Stimulated activated CD8-positive, alpha-beta memory T cell treated with anti-CD3 and anti-CD28 coated beads, Interleukin-2, amount 100 ng/mL, for 1 hour (primary cell): ENCODE measurements at places on chromosomes 5 and 9.

DNA sequence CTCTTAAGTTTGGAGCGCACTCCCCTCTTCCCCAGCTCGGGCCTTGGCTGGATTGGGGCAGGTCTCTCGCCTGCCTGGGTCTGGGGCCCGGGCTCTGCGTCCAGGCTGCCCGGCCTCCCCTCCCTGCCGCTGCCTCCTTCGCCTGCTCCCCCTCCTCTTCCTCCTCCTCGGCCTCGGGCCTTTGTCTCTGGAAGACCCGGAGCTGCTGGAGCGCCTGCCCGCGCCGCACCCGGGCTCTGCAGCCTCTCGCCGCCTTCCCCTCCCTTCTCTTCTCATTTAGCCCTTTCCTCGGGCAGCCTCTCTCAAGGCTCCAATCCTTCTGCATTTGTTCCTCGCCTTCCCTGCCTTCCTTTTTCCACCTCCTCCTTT is 218.5 kb downstream of the C9orf50 start:
- no peak for DNase-seq

GRCh38 chr9:4689021-4689420 is 9.7 kb downstream of the CDC37L1 start:
- DNase-seq, result no peak

DNA sequence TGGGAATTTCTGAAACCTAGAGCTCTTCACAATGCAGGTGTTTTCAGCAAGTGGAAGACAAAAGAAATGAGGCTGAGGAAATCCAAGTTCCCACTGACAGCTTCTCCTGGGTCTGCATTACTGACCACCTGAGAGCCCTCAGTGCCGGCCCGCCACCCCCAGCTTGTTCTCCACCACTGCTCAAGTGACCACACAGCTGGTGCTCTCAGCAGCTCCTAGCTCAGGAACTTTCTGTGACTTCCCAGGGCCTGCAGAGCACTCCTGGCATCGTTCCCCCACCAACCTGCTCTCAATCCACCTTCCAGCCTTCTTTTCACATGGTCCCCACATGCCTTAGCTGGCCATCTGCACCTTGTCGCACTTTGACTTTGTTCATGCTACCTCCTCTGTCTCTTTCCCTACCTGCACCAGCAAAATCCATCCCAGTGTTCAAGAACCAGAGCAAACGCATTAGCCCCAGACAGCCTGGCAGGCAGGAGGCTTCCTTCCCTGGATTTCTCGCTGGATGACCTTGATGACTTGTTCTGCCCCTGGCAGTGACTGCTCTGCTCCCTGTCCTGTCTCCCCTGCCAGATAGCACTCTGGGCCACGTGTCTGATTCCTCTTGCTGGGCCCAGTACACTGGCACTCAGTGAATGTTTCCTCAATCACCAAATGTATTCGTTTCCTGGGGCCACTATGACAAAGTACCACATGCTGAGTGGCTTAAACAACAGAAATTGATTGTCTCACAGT is 35.1 kb upstream of the NANS start:
- DNase-seq, result no peak

- DNase-seq, result no peak
Observed at GRCh38 chr9:92948038-92948534, 763 bp downstream of the FGD3 start.

- DNase-seq, result no peak
Observed at GRCh38 chr5:69498384-69498783, 5.8 kb downstream of the OCLN start.

DNA sequence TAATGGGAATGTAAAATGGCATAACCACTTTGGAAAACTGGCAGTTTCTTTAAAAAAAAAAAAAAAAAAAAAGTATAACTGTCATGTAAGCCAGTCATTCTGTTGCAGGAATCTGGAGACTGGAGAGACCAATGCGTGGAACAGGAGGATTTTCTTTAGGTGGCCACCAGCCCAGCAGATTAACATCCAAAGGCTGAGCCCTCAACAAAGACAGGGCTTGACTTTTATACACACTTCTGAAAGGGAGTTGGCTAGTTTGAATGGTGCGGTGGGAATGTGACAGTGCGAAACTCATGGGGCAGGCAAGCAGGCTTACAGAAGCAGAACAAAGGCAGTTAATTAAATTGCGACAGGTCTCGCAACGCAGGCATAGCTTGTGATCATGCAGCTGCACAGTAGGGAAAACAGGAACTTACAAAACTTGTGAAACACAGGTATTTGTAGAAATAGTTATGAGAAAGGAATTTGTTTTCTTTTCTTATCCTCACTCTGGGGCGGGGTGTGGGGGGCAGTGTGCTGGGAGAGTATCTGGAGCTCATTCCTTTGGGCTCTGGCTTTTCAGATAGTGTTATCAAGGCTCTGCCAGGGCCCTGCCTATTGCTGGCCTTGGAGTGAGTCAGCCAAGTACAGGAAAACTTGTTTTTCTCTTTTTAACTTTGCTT is 12.0 kb downstream of the UIMC1 start:
- no peak for DNase-seq
